ENCODE measurements at places on chromosomes 12 and 14. TPM values are rescaled to one million over a fixed set of nuclear protein-coding genes. Genes with fewer than 3 reads are reported as not detected.

RD3L gene
- not detected for total RNA-seq

MCRS1 gene
- total RNA-seq = 45.5 TPM

ENO2 gene
- total RNA-seq = 8.7 TPM

RFX4 gene
- not detected for total RNA-seq

PEX5 gene
- 126 TPM for total RNA-seq

GMFB gene
- total RNA-seq = 73.8 TPM

MIP gene
- not detected for total RNA-seq

OR6C4 gene
- not detected for total RNA-seq

GARIN6 gene
- total RNA-seq = not detected

CDK4 gene
- total RNA-seq = 208 TPM

TDP1 gene
- total RNA-seq = 28.7 TPM

HEATR5A gene
- 52.4 TPM for total RNA-seq

GRCh38 chr12:84856156-84856900, 56.3 kb downstream of the SLC6A15 start:
- DNase-seq = no peak

DNA sequence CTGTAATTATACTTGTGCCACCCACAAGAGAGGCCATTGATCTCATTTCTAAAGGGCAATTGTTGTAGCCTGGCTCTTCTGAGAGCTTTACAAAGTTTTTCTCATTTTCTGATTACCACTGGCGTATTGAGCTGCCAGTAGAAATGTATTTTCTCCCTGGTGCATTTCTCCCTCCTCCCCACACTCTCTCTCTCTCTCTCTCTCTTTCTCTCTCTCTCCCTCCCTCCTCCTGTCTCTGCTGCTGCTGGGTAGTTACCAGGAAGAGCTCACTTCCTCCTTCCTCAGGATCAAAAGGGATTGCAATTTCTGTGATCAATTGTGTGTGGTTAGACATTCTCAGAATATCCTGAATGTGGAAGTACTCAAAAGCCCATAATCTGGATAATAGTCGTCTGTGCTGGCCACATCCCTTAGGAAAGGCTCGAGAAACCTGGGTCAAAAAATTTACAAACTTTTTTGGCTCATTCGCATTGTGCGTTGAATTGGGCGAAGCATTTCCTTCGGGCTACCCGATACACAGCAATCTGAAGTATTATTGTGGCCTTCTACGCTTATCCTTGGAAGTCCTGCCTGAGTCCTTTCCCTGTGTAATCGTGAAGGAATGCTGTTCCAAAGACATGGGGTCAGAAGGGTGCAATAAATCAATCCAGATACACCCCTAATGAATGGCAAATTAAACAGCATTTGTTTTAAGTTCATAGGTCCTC, 254.8 kb downstream of the MSRB3 start:
- DNase-seq = peak; percentile 85

DNA sequence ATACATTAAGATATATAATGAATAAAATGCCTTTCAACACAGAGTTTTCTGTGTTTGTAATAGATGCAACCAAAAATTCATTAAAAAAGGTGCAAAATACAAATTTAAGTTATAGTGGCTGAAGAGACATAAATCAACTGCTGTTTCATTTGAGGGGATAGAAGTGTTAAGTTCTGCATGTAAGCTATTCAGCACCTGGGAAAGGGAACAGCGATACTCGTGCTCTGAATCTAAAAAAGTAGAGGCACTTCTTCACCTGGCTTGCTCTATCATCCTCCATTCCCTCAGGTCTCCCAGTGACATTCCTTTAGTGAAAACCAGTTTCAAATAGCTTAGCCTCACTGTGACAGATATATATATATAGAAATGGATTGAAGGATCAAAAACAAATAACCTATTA, 222.6 kb downstream of the ACSS3 start:
- DNase-seq = no peak

GRCh38 chr14:93266127-93266526, 59.1 kb downstream of the UBR7 start:
- no peak for DNase-seq

GRCh38 chr12:52022841-52023181, 16.1 kb downstream of the TAMALIN start:
- no peak for DNase-seq

- DNase-seq = no peak
These were observed 46.3 kb upstream of the TMPO start for GRCh38 chr12:98469109-98469508.

DNA sequence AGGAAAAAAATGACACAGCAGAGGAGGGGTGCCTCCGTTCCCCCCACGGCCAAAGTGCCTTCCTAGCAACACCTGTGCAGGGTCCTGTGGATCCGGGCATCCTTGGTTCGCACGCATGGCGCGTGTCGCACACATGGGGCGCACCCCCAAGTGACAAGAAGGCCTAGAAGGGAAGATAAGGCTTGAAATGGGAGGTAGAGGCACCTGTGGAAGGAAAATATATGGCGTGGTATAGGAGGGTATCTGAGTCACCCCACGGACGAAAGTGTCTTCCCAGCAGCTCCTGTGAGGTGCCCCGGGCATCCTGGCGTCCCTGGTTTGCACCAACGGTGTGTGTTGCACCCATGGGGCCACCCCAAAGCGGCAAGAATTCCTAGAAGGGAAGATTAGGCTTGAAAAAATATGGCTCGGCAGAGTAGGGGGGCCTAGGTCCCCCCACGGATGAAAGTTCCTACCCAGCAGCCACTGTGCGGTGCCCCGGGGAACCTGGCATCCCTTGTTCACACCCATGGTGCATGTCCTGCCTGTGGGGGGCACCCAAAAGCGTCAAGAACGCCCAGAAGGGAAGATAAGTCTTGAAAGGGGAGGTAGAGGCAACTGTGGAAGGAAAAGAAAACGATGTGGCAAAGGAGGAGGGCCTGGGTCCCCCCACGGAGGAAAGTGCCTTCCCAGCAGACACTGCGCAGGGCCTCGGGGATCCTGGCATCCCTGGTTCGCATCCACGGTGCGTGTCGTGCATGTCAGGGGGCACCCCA, 280.0 kb downstream of the ALG10 start:
- no peak for DNase-seq

DNA sequence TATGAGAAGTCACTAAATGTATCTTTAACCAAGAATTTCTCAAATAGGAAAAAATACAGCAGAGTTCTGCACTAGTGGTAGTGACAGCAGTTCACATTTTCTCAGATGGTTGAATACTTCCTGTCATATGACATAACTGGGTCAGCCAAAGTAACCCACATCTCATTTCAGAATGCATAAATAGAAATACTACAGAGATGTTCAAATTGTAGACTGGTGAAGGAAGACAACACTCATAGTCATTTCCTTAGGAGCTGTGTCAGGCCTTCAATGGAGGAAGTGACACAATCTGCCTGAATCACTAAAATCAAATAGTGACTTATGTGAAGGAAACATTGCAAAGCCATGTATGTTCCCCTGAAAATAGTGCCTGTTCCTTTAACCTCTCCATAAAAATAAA, 32.4 kb downstream of the FERMT2 start:
- peak; percentile 50 for DNase-seq

DNA sequence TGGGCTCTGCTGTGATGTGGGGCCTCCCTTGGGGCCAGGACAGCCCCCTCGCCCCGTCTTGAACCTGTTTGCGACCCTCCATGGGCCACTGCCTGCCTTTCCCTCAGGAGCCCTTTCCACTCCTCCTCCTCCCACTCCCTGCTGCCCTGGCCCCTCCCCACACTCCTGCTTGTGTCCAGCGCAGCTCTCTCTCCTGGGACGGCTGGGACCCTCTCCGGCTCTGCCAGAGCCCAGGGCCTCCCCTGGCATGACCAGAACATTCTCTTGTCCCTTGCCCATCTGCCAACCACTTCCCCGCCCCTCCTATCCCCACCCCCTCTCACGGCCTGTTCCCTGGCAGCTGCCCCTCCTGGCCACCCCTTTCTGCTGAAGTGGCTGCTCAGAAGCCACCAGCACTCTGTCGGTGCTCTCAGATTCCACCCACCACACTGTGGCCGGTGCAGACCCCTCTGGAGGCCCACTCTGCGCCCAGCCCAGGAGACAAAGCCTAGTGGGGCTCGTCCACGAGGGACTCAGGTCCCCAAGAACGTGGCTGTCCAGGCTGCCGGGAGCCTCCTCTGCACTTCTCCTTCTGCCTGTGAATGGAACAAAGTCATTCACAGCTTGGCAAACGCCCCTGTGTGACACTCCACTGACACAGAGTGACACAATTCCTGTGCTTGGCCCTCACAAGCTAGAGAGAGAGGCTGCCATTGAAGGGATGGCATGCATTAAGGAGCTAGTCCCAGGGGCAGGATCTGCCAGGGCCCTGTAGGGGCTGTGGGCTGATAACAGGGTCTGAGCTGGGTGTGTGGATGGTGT, 1.4 kb downstream of the ASPG start:
- no peak for DNase-seq

DNA sequence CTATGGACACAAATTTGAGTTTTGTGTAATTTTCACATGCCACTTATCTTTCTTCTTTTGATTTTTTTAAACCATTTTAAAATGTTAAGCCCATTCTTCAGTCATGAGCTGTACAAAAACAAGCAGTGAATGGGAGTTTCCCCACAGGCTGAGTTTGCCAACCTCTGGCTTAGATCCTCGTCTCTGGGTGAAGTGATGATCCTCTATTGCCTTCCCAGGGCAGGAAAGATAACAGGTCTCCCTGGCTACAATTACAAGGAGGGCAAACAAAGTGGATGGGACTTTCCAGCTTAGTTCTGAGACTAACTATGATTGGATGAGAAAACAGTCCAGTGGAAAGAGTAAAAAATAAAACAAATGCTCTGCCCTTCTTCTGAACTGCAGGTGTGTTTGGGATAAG, 203.7 kb downstream of the SPTSSA start:
- DNase-seq = peak; percentile 24

GRCh38 chr14:60225265-60225664, 23.8 kb upstream of the PPM1A start:
- DNase-seq = no peak

- no peak for DNase-seq
These were observed 13.5 kb downstream of the PDE1B start for GRCh38 chr12:54562750-54563356.

DNA sequence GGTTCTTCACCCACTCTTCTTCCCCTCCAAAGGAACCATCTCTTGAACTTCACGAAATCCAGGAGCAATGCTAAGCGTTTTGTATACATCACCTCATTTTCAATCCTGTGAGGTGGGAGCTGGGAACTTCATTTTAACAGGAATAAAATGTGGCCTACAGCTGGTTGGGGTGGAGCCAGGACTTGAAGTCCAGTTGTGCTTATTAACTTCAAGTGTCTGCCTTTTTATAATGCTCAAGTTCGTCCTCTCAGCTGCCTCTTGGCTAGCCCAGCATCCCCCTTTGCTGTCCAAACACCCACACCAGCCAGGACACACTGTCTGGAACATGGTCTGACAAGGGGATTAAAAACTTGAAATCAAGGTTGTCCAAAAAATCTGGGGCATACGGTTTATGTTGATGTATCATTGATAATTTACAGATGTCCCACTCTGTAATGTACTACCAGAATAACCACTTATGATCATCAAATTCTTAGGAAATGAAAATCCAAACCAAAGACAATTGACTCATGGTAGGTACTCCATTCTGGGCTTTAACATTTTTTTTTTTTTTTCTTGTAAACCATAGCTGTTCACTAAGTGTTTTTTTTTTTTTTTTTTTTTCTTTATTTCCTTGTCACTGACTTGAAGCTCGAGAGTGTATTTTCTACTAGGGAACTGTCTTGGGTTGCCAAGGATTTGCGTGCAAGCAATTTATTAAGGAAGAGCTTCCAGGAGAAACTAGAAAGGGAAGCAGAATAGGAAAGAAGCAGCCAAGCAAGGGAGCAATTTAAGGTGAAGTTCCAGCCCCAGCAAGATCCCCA, 252.3 kb downstream of the EFCAB11 start:
- peak; percentile 52 for DNase-seq

GRCh38 chr12:120467439-120467838, 2.1 kb downstream of the SRSF9 start:
- DNase-seq = no peak

GRCh38 chr12:89980236-89980635, 271.6 kb upstream of the ATP2B1 start:
- peak; percentile 56 for DNase-seq

DNA sequence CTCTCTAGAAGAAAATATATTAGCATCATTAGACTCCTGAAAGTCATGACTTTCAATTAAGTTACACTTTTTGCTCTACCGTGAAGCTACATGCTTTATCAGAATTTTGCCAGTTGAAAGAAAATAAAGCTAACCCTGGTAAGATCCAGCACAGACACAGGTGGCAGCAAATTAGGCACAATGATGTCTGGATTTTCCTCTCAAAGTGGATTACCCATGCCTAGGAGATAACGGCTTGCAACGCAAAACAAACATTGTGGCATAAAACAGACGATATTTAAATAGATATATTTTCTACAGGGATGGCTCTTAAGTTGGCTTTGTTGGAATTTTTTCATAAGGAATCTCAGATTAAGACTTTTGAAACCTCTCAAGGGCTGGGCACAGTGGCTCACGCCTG, 33.4 kb downstream of the BCAT1 start:
- DNase-seq = no peak

GRCh38 chr14:72243309-72244293, 311.4 kb downstream of the RGS6 start:
- DNase-seq = no peak

GRCh38 chr12:117486840-117487659, 125.6 kb upstream of the NOS1 start:
- DNase-seq = no peak

DNA sequence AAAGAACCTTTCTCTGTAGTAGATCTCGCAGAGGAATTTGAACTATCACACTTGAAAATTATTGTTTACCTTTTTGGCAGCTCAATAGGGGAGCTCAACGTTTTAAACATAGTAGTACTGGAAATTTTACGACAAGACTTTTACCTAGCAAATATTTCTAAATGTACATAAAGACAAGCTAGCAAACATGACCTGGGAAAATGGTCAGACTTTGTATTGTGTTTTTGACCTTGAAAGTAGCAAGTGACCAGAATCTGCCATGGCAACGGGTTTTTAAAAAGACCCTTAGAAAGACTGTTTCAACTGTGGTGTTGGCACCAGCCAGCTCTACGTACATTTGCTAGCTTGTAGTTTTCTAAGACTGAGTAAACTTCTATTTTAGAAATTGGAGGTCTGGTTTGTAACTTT, 20.2 kb upstream of the A2M start:
- DNase-seq = no peak

DNA sequence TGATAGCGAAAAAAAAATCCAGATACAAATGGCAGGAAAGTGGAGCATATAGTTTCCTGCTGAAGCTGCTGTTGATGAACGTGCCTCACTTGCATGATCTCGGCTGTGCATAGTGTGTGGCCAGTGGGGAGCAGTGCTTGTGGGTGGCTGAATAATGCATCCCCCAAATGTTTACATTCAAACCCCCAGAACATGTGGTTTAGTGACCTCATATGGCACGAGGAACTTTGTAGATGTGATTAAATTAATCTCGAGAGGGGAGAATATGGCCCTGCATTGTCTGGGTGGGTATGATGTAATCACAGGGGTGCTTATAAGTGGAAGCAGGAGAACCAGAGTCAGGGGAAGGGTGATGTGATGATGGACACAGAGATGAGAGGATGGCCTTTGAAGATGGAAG, 425.0 kb downstream of the TMEM121 start:
- DNase-seq = no peak
